Spinal cord (tissue), 10 donors: ENCODE measurements at places on chromosomes 16 and 17.
A peak's percentile ranks its signal among the peaks of the same experiment; 100 is the strongest.

GRCh38 chr17:74280093-74280513 is 6.1 kb downstream of the DNAI2 start:
- no peaks in the 10 kb centered on the region for H3K36me3 ChIP-seq
- no peak for DNase-seq
- H3K27me3 ChIP-seq = no peaks in the 10 kb centered on the region
- H3K27ac ChIP-seq = no peak overlapping the region
- peaks cover 32% of the 10 kb centered on the region for H3K4me1 ChIP-seq

- no peaks in the 10 kb centered on the region for H3K27me3 ChIP-seq
- peak; percentile 85 for DNase-seq
These were observed 1.3 kb upstream of the PCGF2 start for GRCh38 chr17:38749223-38750043.

GRCh38 chr16:35795361-35796029 is 2336.1 kb downstream of the TP53TG3F start:
- H3K4me3 ChIP-seq = no peak overlapping the region
- no peaks in the 10 kb centered on the region for H3K4me1 ChIP-seq
- H3K27ac ChIP-seq = no peak overlapping the region

DNA sequence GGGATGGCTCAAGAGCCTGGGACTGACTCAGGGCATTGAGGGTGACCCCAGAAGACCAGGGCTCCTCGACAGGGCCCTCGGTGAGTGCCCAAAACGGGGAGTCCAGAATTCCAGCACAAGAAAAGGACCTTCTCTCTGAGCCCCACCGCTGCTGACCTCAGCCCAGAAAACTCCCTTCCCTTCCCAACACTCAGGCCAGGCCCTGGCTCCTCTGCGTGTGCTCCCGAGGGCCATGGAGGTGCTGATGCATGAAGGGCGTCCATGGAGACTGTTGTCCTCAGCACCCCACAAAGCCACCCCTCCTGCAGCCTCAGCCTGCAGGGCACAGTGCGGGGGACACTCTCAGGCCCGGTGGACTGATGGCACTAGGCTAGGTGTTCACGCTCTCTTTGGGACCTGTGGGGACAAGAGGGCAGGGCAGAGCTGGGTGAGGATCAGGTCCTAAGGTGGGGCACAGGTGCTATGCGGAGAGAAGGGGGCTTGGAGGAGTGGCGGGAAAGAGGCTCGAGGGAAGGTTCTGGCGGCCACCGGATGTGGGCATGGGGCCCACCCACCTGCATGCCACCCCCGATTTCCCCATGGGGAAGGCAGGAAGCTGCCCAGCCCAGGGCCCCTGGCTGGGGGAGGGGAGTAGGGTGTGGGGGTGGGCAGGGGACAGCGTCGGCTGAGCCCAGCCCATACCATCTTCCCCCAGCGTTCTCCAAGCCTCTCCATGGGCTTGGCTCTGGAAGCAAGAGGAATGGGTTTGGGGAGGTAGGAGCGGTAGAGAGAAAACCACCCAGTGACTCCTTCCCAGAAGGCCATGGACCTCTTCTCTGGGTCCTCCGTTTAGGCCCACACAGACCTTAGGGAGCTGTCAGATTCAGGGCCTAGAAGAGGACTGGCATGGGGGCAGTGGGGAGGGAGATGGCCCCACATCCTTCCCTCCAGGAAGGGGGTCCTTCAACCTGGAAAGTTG is 4.5 kb upstream of the TSPOAP1 start:
- no peak overlapping the region for H3K27ac ChIP-seq
- peaks cover 33% of the 10 kb centered on the region for H3K4me1 ChIP-seq
- peaks cover 3% of the 10 kb centered on the region for H3K27me3 ChIP-seq
- peaks cover 5% of the 10 kb centered on the region for H3K36me3 ChIP-seq

DNA sequence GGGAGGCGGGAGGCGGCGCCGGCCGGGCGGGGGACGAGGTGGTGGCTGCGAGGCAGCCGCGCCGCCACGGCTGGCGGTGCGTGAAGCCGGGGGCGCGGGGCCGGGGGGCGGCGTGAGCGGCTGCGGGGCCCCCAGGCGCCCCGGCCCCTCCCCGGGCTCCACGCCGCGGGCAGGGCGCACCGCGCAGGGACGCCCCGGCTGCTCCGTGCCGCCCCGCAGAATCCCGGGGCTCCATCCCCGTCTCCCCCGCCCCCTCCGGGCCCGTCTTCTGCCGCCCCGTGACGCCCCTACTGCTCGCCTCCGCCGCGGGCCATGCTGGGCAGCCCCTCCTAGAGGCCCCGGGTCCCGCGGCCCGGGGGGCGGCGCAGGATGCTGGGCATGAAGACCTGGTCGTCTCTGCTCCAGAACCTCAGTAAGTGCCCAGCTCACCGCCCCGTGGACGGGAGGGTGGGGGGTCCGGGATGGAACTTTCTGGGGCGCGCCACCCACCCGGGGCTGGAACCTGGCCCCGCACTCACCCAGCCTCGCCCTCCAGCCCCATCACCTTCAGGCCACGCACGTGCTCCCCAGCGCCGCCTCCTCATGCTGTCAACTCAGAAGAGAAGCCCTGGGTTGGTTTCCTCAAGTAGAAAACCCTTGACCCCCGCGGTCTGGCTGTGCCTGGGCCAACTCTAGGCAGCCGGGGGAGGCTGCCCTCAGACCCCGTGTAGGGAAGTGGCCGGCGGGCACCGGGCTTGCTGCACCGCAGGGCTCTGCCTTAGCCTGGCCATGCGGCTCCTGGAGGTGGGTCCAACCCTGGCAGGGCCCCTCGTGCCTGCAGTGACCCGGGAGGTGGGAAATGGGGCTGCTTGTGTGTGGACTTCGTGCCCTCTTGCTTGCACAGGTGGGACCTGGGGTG is 150.2 kb upstream of the GSE1 start:
- peaks cover 13% of the 10 kb centered on the region for H3K27me3 ChIP-seq
- no peak for DNase-seq
- no peak overlapping the region for H3K4me3 ChIP-seq
- no peak overlapping the region for H3K27ac ChIP-seq
- H3K4me1 ChIP-seq = peaks cover 65% of the 10 kb centered on the region
- peaks cover 5% of the 10 kb centered on the region for H3K36me3 ChIP-seq

DNA sequence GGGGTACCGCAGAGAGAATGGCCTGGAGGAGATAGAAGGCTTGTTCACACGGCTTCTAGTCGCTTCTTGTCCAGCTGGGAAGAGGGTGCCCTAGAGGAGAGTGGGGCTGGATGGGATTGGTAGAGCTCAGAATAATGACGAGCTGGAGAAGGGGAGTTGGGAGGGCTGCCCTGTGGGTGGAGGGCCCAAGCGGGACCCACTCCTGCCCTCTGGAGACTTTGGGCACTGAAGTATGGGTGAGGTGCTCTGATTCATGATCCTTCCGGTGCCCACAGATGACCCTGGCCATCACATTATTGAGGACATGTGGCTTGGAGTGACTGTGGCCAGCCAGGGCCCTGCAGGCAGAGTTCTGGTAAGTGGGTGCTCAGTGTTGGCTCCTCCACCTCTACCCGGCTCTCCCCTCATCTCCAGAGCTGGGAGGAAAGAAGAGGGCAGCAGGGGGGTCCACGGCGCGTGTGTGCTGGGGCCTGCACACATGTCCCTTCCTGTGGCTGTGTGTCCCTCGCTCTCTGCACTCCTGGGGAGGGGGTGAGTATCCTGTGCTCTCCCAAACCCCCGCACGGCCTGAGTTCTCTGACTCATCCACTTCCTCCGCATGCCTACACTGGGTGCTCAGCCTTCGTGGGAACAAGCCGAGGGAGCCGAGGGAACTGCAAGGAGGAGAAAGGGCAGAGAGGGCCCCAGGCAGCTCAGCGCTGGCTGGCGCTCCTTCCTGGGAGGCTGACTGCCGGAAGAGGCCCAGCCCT is 8.5 kb downstream of the ITGA3 start:
- DNase-seq = no peak
- peaks cover 26% of the 10 kb centered on the region for H3K4me1 ChIP-seq
- H3K36me3 ChIP-seq = peaks cover 23% of the 10 kb centered on the region
- H3K4me3 ChIP-seq = no peak overlapping the region

DNA sequence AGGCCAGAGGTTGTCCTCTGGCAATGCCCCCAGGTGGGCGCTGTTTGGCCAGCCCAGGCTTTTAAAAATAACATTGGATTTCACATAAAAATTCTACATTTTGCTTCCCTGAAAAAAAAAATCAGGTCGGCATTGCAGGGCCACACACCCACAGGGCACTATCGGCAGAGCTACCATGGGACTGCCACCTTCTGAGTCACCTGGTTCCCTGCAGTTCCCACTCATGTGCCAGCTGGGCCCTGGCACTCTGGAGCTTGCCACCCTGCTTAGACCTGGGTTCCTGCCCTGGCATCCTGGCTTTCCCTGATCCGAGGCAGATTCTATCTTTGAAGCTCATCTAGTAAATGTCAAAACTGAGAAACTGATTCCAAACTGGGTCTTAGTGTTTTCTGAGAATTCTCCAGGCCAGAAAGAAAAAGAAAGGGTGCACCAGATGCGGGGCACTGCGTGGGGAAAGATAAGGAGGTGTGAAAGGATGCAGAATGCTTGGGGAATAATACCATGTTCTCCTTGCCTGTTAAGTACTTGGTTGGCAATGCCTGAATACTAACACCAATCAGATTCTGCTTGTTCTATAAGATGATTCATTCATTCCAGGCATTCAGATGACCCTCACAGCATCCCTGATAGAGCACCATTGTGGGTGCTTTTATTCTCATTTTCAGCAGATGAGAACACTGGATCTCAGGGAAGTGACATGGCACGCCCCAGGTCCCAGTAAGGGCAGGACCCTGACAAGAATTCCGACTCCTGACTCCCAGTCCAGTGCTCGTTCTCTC is 51.8 kb downstream of the RAI1 start:
- no peaks in the 10 kb centered on the region for H3K27me3 ChIP-seq
- peaks cover 69% of the 10 kb centered on the region for H3K4me1 ChIP-seq
- H3K4me3 ChIP-seq = no peak overlapping the region
- DNase-seq = no peak
- H3K36me3 ChIP-seq = peaks cover 38% of the 10 kb centered on the region

- H3K4me1 ChIP-seq = peaks cover 71% of the 10 kb centered on the region
- H3K4me3 ChIP-seq = no peak overlapping the region
- no peaks in the 10 kb centered on the region for H3K27me3 ChIP-seq
- no peak for DNase-seq
- H3K36me3 ChIP-seq = peaks cover 44% of the 10 kb centered on the region
- H3K27ac ChIP-seq = no peak overlapping the region
These were observed 99.7 kb downstream of the ZNF778 start for GRCh38 chr16:89317101-89317671.

GRCh38 chr16:30524575-30525568 is 1.5 kb downstream of the ZNF768 start:
- no peak overlapping the region for H3K27ac ChIP-seq
- peaks cover 22% of the 10 kb centered on the region for H3K36me3 ChIP-seq
- peaks cover 37% of the 10 kb centered on the region for H3K4me1 ChIP-seq
- H3K27me3 ChIP-seq = no peaks in the 10 kb centered on the region
- no peak for DNase-seq

GRCh38 chr16:15418206-15418605 is 16.2 kb upstream of the BMERB1 start:
- no peak overlapping the region for H3K4me3 ChIP-seq
- no peak for DNase-seq
- no peaks in the 10 kb centered on the region for H3K4me1 ChIP-seq
- no peaks in the 10 kb centered on the region for H3K36me3 ChIP-seq
- H3K27me3 ChIP-seq = no peaks in the 10 kb centered on the region

- peaks cover 7% of the 10 kb centered on the region for H3K4me1 ChIP-seq
- no peak for DNase-seq
- no peaks in the 10 kb centered on the region for H3K36me3 ChIP-seq
- H3K27ac ChIP-seq = no peak overlapping the region
- H3K4me3 ChIP-seq = no peak overlapping the region
- H3K27me3 ChIP-seq = no peaks in the 10 kb centered on the region
These were observed 145.8 kb downstream of the SPACA3 start for GRCh38 chr17:33137426-33137825.

DNA sequence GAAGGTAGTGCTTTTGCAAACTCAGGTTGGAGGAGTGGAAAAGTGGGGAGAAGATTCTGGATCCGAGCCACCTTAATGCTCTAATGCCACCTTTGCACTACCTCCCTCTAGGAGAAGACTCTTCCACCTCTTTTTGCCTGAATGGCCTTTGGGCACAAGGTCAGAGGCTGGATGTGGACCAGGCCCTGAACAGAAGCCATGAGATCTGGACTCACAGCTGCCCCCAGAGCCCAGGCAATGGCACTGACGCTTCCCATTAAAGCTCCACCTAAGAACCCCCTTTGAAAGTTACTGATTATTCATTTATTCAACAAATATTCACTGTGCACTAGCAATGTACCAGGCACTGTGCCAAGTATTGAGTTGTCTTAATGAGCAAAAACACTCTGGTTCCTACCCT is 3.2 kb downstream of the SHBG start:
- H3K36me3 ChIP-seq = no peaks in the 10 kb centered on the region
- H3K4me3 ChIP-seq = no peak overlapping the region
- no peak for DNase-seq
- no peaks in the 10 kb centered on the region for H3K27me3 ChIP-seq

GRCh38 chr17:27984404-27984803 is 58.1 kb upstream of the NLK start:
- H3K27ac ChIP-seq = no peak overlapping the region
- peaks cover 8% of the 10 kb centered on the region for H3K4me1 ChIP-seq
- no peak for DNase-seq
- no peak overlapping the region for H3K4me3 ChIP-seq
- no peaks in the 10 kb centered on the region for H3K27me3 ChIP-seq
- no peaks in the 10 kb centered on the region for H3K36me3 ChIP-seq
